ENCODE measurements at places on chromosomes 16 and 17. TPM values are rescaled to one million over a fixed set of nuclear protein-coding genes. Genes with fewer than 3 reads are reported as not detected.

Gene WDR90
- 17.6 TPM for total RNA-seq

Gene CIBAR2
- total RNA-seq: not detected

Gene CHST5
- total RNA-seq: not detected

Gene RBFOX1
- total RNA-seq: not detected

Gene RAP1GAP2
- 2.7 TPM for total RNA-seq

Gene OR2C1
- total RNA-seq: not detected

Gene SOST
- total RNA-seq: not detected

Gene ZNF646
- total RNA-seq: 6.9 TPM

Gene KRT17
- 3.5 TPM for total RNA-seq

Gene TPSD1
- total RNA-seq: not detected

Gene NLK
- 14.7 TPM for total RNA-seq

Gene AXIN2
- under 0.01 TPM for total RNA-seq

Gene CDK5R1
- 0.89 TPM for total RNA-seq

Gene IRF8
- total RNA-seq: not detected

Gene SPATA2L
- total RNA-seq: 9.9 TPM

Gene TMEM220
- total RNA-seq: 2.9 TPM

Gene MRC2
- total RNA-seq: 198 TPM

Gene KRT9
- not detected for total RNA-seq

Gene MILR1
- total RNA-seq: 25.4 TPM
